ENCODE measurements at places on chromosomes 16 and 17.

DNA sequence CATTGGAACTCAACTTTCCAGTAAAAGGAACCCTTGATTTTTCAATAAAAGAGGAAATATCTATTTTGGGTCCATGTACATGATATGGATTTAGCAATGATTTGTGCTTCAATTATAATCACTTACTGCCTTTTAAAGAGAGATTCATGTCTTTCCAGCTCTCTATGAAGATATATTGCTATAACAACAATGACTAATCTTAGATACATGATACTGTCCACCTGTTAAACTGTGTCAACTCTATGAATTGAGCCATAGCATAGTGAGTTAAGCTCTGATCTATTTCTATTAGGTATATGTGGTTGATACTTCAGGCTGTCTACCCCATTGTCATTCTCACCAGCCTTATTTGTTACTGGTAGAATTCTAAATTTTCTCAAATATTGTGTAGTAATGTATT is 15.0 kb upstream of the MPHOSPH6 start:
- no peak for DNase-seq

DNA sequence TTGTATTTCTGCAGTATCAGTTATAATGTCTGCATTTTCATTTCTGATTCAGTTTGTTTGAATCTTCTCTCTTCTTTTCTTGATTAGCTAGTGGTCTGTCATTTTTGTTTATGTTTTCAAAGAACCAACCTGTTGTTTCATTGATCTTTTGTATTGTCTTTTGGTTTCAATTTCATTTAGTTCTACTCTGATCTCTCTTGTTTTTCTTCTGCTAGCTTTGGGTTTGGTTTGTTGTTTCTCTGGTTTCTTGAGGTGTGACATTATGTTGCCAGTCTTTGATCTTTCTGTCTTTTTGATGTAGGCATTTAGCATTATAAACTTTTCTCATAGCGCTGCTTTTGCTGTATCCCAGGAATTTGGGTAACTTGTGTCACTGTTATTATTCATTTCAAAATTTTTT is 107.2 kb downstream of the PHKB start:
- DNase-seq, result no peak

DNA sequence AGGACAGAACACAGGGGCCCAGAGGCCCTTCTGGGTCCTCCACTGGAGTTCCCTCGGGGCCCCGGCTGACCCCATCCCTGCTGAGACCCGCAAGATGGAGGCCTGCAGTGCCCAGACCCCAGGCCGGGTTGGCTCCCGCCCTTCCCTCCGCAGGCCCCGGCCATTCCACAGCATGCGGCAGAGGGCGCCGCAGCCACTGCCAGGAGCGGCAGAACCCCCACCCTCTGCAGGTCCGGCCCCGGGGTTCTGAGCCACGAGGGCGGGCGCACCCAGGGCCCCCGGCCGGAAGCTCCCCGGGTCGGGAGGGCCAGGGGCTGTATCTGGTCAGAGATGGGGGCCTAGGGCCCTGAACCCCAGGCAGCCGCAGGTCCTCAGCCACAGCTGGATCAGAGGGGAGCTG is 2.4 kb upstream of the PERCC1 start:
- peak; percentile 86 for DNase-seq

DNA sequence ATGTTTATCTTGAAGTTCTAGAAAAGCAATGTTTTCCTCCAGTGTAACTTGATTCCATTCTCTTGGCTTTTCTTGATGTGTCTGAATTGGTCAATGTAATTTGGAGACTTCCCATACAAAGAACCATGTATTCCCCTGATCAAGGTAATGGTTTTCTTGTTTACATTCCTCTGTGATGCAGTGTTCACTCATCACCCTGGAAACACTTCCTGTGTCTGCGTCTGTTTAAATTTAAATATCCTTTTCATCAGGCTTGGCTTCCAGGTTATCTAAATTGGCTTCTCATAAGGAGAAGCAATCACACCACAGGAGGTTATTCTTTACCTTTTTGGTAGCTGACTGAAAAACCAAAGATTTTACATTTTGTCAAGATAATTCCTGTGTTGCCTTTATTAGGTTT is 237.3 kb upstream of the WSCD1 start:
- no peak for DNase-seq

DNA sequence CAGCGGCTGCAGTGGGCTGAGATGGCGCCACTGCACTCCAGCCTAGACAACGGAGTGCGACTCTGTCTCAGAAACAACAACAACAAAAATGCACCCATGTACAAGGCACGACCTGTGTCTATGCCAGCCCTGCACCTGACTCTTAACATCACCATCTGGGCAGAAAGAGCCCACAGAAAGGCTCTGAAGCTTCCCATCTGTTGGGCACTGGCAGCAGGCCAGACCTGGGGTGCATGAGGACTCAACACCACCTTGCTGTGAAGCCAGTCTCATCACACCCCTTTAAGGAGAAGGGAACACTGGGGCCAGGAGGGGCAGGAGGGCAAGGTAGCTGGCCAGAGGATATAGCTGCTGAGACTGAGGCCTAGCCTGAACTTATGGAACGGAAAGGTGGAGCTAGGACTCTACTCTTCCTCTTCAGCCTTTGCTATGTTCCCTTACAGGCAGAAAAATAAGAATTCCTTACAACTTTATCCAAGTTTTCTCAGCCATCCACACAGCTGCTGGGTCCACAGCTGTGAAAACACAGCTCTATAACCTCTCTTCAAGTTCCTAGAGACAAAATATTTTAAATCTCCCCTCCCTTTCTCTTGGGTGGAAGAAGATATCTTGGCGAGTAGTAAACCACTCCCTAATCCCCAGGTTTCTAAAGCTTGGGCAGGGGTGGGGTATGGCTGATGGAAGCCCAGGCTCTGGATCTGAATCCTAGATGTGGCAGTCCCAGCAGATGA is 2.8 kb downstream of the ELOB start:
- no peak for DNase-seq

GRCh38 chr16:63921737-63922295 is 1200.0 kb downstream of the CDH11 start:
- DNase-seq, result no peak

GRCh38 chr17:55564081-55564480 is 52.8 kb upstream of the SMIM36 start:
- no peak for DNase-seq

GRCh38 chr16:66934138-66934838 is at the start of gene CIAO2B:
TSS of gene CIAO2B (minus strand) at chr16:66934402. CDS start at chr16:66934364, 38 bp downstream.
- peak; percentile 97 for DNase-seq

- DNase-seq, result no peak
These were observed 28.1 kb downstream of the USP32 start for GRCh38 chr17:60363700-60364405.

DNA sequence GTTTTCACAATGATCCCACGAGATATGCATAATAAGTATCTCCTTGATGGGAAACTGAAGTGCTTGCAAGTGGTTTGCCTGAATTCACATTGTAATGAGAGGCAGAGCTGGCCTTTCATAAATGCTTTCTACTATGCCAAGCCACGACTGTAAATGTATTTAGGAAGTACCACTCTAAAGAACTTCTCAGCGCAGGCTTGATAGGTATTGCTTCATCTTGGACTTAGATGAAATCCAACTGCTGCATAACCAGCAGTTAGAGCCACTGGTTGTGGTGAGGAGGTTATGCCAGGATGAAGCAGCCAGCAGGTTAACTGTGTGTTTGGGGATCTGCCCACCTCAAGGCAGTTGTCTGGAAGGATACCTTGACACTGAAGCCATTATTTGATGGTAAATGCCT is 26.8 kb downstream of the MARCHF10 start:
- DNase-seq, result no peak

DNA sequence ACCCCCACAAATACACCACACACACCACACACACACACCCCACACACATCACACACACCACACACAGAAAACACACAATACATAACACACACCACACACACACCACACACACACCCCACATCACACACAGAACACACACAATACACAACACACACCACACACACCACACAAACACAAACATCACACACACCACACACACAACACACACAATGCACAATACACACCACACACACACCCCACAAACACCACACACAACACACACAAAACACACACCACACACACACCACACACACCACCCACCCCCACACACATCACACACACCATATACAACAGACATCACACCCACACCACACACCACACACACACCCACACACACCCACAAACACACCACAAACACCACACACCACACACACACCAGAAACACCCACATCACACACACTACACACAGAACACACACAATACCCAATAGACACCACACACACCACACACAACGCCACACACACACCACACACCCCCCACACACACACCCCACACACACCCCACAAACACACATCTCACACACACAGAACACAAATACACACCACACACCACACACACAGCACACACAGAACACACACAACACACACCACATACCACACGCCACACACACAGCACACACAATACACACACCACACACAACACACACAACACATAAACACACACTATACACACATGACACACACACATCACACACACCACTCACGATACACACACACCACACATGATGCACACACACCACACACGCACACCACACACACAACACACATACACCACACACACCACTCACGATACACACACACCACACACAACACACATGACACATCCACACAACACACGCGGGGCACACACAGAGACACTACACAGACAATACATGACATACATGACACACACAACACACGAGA is 11.0 kb upstream of the GCGR start:
- no peak for DNase-seq

DNA sequence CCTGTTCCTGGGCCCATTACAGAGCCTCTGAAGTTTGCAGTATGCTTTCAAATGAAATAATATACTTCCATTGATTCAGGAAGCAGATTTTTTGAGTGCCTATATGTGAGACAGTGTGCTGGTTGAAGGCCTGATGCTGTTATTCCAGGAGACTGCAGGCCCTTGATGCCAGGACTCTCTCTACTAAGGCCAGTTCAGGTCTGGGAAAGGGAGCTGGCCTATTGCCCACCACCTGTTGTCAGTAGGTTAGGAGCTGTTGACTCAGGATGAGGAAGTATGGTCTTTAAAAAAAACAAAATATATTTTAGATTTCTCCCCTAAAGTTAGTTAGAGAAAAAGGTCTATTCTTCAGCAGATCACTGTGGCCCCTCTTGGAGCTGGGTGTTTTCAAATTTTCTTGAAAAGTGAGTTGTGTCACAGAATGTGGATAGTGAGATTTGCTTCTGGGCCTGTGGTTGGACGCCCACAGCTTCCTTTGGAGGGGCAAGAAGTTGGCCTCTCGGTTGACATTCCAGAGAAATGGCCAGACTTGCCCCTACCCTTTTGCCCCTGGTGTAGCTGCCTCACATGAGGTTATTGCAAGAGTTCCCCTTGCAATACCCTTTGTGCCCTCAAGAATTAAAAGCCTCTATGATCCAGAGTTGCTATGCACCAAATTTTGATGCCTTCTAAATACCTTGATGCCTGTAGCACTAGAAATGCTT is 7.9 kb downstream of the ESRP2 start:
- DNase-seq, result no peak

GRCh38 chr17:2237950-2238349 is 65.6 kb downstream of the SMG6 start:
- DNase-seq, result no peak

DNA sequence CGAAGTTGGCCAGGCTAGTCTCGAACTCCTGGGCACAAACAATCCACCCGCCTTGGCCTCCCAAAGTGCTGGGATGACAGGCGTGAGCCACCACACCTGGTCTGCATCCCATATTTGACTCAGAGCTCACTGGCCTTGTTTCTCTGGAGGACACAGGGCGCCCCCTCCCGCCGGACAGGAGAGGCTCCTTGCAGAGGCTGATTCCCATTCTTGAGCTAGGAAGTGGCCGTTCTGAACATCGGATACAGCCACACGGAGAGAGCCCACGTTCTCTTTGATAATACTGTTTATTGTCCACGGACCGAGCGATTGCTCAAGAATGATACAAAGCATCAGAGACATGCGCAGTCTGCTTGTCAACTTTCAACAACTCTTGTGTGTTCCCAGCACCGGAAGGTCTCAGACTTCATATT is 12.1 kb upstream of the USP36 start:
- DNase-seq, result no peak

DNA sequence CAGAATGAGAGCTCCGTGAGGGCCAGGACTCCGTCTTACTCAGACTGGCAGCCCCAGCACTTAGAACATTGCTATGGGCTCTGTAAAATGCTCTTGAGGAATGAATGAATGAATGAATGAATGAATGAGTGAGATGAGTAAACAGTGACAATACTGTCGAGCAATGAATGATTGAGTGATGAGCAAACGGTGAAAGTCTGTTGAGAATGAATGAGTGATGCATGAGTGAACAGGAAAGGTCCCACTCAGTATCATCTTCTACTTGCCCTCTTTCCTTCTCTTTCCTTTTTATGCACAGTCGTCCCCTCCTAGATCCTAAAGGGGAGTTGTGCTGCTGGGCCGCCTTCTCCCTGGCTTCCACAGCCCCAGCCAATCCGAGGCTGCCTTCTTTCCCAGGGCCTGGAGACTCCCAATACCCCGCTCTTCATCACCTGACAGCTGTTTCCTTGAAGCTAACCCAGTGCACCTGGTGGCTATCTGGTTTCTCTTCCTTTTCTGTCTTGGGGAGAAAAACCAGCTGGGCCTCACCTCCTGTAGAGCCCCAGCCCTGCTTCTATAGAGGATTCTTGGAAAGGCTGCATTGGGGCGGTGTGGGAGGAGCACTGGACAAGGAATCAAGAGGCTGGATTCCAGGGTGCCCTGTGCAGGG is 32.7 kb upstream of the CACNG1 start:
- no peak for DNase-seq

DNA sequence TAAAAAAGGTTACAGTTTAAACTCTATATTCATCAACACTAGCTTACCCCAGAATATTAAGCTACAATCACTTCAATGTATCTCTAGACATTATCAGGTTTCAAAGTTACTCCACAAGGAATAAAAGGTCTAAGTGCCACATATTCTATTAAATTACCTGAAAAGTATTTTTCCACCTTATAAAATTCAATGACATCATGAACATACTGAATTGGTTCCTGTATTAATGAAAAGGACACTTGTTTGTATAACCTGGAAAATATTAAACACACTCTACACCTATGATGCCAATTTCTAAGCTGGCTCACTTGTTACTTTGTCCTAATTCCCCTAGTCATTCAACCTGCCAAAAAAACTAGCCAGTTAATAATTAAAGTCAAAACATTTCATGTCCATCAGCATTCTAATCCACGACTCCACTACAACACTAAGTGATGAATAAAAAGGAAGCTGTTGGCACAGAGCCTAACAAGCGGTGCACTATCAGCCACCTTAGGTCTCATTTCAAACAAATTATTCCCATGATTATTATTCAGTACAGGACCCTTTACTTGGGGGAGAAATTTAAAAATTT is 12.2 kb downstream of the MED13 start:
- DNase-seq, result no peak

DNA sequence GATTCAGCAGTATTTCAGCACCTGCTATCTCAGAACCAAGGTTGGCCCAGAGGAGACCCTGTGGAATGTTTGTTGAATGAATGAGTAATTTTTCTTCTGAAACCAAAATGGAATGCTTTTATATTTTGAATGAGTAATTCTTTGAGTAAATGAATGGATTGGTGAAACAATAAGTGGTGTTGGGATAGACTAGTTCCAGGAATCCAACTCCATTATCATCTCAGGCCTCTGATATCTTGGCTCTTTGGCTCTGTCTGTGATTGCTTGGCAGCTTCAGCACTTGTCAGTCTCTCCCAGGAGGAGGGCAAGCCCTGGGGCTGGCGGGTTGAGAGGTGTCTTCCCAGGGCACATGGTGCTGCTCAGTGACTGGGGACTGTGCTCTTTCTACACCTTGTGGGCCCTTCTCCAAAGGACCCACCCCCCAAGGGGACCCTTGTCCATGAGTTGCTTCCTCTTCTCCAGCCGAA is 284.4 kb upstream of the FOXF1 start:
- no peak for DNase-seq

- no peak for DNase-seq
These were observed 6.6 kb upstream of the VASN start for GRCh38 chr16:4365014-4365406.
